ENCODE measurements at places on chromosomes 2 and 18.

DNA sequence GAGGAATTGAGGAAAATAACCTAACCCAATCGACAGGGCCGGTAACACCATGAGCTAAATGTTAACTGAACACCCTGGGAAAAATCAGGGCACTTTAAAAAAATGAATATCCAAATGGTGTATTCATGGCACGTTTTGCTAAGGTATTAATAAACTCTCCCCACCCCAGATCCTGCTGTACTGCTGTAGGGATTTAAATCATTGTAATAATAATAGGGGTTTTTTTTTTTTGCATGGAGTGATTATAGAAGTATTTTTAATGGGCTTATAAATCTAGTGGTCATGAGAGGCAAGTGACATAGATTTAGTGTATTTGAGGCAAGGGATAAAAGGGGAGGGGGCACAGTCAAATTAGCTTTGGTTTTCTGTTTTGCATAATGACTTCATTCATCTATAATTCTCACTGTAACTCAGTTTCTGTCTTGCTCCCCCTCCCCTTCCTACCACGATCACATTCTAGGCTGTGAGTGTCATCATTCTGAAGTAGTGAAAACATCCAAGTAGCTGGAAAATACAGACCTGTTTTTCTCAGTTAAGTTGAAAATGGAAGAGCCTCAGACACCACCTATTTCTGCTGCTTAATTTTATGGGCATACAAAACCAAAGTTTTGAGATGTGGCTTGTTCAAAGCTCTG is 18.2 kb upstream of the MGAT5 start:
- no peak for DNase-seq

DNA sequence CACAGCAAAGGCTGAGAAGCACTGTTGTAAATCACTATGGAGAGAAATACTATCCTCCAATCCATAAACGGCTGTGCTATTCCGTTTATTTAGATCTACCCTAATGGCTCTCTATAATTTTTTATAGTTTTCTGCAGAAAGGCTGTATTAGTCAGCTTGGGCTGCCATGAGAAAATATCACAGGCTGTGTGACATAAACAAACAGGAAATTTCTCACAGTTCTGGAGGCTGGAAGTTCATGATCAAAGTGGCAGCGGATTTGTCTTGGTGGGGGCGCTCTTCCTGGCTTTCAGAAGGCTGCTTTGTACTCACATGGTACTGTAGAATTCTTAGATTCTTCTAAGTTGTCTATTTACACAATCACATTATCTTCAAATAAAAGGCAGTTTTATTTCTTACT is 44.1 kb downstream of the C1D start:
- DNase-seq: no peak

DNA sequence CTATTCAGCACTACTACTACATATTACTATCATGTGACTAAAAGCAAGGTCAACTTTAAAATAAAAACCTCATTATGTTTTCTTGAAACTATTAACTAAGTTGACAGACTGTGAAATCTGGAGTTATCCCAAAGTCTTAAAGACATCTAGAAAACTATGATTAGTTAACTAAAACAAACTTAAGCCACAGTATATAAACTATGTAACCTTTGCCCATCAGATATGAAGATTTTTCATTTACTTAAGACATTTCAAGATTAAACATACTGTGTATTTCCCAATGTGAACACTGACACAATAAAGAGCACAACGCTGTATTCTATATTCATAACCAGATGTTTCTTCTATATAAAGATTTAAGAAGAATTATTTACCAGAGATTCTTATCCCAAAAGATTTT is 33.5 kb upstream of the CACNB4 start:
- DNase-seq: no peak

DNA sequence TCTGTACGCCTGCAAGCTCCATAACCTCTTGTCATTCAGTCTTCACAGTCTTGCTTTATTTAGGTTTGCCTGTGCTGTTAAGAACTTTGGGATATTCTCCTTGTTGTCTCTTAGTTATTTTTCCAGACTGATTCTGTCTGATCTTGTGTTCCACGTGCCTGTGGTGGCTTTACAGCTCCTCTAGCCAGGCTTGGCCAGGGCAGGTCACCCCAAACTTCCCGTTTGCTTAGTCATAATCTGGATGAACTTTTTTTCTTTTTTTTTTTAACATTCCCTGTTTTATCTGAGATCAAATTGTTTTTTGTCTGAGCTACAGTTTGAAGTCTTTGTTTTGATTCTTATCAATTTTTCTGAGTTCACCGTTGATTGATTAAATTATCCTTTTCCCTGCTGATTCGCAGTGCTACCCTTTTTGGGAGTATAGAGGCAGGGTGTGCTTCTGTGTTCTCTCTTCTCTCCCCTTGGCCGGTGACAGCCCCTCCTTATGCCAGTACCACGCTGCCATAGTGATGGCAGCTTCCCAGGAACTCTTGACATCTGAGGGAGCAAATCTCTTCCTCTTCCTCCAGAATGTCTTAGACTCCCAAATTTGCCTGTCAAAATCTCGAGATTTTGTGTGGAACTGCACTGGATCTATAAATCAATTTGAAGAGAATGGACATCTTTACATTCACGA is 2.5 kb downstream of the SP100 start:
- no peak for DNase-seq

DNA sequence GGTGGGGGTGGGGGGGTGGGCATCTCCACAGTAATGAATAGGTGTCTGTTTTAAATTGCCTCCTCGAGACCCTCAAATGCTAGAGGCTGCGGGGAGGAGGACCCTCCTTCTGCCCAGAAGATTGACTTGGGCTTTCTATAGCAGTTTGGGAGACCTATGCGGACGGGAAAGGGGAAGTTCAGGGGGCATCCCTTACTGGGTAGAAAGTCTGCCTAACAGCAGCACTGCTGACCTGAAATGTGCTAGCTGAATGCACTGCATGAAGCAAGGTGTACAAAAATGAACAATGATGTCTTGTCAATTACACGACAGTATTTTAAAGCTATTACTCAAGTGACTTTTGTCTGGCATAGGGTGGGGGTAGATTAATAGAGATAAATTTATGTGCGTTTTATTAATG is 2.5 kb downstream of the DCC start:
- DNase-seq: no peak
